IPS DF 6.9 (cell line): ENCODE measurements at places on chromosomes 4 and X.

DNA sequence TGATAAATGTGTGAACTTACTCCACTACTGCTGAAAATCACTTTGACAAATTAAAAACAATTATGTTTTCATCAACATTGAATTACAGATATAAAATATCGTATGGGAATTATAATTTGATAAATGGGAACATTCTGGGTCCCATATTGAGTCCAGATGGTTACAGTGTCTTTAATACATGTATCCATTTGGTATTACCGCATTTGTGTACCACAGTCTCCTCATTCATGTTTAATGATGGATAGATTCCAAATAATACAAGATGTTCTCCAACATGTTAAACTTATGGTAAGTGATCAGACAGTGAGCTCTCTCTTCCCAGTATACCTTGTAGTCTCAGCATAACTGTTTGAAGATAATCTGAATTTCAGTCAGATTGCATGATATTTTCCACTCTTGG is 1706.8 kb upstream of the PCDH7 start:
- H3K27ac ChIP-seq, result no peak overlapping the region
- no peak for DNase-seq
- no peaks in the 10 kb centered on the region for H3K36me3 ChIP-seq
- H3K27me3 ChIP-seq, result no peaks in the 10 kb centered on the region

DNA sequence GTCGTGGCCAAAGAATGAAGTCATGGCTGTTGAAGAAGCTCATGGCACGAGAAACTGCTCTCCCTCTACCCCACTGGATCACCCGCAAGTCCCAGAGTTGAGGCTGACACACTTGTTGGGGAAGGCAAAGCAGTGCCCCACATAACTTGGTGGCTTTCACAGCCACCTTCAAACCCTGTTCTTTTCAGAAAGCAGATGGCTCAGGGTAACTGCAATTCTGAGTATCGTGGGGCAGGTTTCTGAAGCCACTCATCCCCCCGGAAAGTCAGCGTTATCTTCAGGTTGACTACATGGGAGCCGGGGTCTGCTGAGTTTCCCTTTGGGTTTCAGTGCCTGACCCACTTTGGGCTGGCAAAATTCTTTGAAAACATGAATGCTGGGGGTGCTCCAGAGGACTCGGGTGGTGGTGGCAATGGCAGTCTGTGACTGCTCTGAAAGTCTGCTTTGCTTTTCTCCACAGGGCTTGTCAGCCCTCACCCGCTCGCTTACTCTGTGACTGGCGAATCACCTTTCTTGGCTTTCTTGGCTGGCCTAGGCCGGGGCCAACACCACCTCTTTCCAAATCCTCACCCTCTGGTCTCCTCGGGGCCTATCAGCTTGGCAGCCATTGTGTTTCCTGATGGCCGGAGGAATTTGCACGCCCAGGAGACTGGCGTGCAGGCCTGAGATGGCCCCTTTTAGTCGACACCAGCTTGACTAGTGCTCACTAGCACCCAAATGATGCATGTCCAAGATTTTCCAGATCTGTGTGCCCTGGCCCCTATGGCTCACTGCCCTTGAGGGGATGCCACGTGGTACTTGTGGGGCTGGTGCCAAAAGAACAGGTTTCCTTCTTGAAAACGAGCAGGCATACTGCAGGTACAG is 7.3 kb downstream of the PPP1R3F start:
- H3K4me3 ChIP-seq, result no peak overlapping the region
- H3K27ac ChIP-seq, result no peak overlapping the region
- no peaks in the 10 kb centered on the region for H3K27me3 ChIP-seq
- H3K36me3 ChIP-seq, result no peaks in the 10 kb centered on the region
- H3K4me1 ChIP-seq, result no peaks in the 10 kb centered on the region

DNA sequence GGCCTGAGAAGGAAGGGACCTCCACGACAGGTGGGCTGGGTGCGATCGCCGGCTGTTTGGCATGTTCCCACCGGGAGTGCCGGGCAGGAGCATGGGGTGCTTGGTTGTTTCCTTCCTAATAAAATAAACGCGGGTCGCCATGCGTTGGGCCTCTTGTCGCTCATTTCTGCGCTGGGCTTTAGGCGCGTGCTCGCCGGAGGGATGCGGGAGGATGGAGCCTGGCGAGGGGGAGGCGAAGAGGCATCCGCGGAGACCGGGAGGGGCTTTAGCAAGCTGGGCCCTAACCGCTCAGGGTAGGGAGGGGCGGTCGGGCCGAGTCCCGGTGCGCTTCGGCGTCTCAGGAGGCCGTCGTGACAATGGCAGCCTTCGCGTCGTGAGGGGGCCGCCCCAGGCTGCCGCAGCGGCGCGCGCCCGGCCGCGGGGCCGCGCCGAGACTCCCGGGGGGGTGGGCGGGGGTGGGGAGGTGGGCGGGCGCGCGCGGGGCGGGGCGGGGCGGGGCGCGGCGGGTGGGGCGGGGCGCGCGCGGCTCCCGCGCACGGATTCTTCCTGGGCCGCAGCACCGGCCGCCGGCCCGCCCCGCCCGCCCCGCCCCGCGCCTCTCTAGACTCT is 476 bp upstream of the GDI1 start:
- no peak for DNase-seq
- no peaks in the 10 kb centered on the region for H3K27me3 ChIP-seq
- H3K4me1 ChIP-seq, result no peaks in the 10 kb centered on the region

DNA sequence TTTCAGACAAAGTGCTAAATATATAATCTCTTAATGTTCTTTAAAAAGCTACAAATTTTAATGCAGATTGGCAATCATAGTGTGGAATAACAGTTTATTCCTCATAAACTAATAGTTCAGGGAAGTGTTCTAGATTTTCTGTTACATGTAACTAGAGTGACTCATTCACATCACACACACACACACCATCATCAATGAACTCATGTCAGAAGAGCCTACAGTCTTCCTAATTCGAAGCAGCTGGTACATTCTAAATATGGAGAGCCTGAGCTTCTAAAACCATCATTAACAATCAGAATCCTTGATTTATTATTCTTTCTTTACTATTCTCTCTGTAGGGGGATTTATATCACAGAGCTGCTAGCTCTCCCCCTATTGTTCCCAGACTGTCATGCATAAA is 49.6 kb downstream of the DKK2 start:
- no peak for DNase-seq
- no peak overlapping the region for H3K4me3 ChIP-seq
- no peaks in the 10 kb centered on the region for H3K27me3 ChIP-seq
- H3K36me3 ChIP-seq, result no peaks in the 10 kb centered on the region
- no peaks in the 10 kb centered on the region for H3K4me1 ChIP-seq
- H3K27ac ChIP-seq, result no peak overlapping the region

- no peak overlapping the region for H3K4me3 ChIP-seq
- no peaks in the 10 kb centered on the region for H3K36me3 ChIP-seq
- peaks cover 1% of the 10 kb centered on the region; the same call in 1 of the 2 replicates for H3K4me1 ChIP-seq
- H3K27me3 ChIP-seq, result no peaks in the 10 kb centered on the region
- H3K27ac ChIP-seq, result no peak overlapping the region
Measured at GRCh38 chr4:137451172-137451825, 81.0 kb downstream of the PCDH18 start.

- no peaks in the 10 kb centered on the region for H3K4me1 ChIP-seq
- DNase-seq, result no peak
Measured at GRCh38 chr4:56972809-56973208, 4.6 kb downstream of the NOA1 start.

- no peak overlapping the region for H3K27ac ChIP-seq
- no peak for DNase-seq
- H3K36me3 ChIP-seq, result no peaks in the 10 kb centered on the region
- no peak overlapping the region for H3K4me3 ChIP-seq
Measured at GRCh38 chrX:1053072-1053471, 159.4 kb downstream of the CRLF2 start.

DNA sequence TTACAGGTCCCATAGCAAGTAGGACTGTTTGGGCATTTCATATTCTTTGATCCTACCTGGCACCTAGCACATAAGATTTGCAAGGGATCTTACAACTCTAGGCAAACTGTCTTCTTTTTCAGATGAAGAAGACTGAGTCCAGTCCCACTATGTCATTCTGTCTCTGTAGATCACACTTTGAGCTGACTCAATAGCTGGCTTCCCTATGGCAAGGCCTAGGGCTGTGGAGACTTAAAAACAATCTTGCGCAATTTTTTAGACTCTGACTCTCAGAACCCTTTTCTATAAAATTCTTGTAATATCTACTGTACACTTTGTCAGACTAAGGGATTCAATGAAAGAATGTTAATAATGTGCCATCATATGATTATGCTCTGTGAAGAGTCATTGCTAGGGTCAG is 26.7 kb downstream of the OTC start:
- no peak overlapping the region for H3K27ac ChIP-seq
- DNase-seq, result no peak
- H3K36me3 ChIP-seq, result no peaks in the 10 kb centered on the region
- H3K27me3 ChIP-seq, result no peaks in the 10 kb centered on the region
- H3K4me1 ChIP-seq, result no peaks in the 10 kb centered on the region

GRCh38 chr4:152016303-152016620 is 255.5 kb upstream of the GATB start:
- no peak for DNase-seq
- no peaks in the 10 kb centered on the region for H3K27me3 ChIP-seq
- H3K4me3 ChIP-seq, result no peak overlapping the region
- no peak overlapping the region for H3K27ac ChIP-seq
- H3K36me3 ChIP-seq, result no peaks in the 10 kb centered on the region
- no peaks in the 10 kb centered on the region for H3K4me1 ChIP-seq

DNA sequence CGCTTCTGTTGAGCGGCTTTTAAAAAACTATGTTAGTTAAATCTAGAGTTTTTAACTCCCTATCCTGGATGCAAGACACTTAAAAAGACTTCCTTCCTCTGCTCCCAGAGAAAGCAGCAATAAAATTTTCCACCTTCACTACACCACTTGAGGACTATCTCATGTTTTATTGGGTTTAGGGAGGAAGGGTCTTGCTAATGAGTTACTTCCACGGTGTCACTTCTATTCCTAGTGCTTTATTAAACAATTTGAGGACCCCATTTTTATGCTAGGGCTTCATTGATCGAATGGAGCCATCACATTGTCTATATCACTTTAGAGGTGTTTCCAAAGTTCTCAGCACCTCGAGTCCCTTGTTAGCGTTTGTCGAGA is 3.7 kb upstream of the STIM2 start:
- DNase-seq, result no peak
- no peaks in the 10 kb centered on the region for H3K36me3 ChIP-seq
- H3K4me3 ChIP-seq, result peak overlapping the region; percentile 55; the same call in 1 of the 2 replicates
- no peaks in the 10 kb centered on the region for H3K27me3 ChIP-seq
- no peak overlapping the region for H3K27ac ChIP-seq
- no peaks in the 10 kb centered on the region for H3K4me1 ChIP-seq

DNA sequence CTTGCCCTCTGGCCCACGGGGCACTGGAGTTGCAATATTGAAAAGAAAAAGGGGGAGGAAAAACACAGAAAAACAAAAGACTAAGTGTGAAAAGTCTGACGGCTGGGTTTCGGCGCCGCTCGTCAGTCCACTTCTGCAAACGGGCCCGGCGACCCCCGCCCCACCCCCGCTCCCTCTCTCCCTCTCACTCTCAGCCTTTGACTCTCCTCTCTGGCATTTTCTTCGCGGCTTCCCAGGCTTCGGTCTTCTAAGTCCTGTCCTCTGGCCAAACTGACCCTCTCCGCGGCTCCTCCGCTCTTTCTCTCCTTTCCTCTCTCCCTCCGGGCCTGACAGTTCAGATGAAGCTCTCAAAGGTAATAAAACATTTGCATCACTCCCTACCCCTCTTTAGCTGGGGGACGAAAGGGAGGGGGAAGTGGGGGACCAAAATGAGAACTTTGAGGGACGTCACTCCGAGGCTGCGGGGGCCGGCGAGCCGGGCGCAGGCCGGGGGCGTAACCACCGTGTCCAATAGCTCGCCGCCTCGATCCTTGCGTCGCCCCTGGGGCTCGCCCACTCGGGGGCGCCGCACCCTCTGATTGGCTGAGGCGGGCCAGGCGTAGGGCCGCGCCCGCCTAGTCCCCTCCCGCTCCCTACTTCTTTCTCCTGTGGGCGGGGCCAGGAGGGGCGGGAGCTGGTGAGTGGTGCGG is at the start of gene NKX6-1:
TSS of gene NKX6-1 (minus strand) at position 358 of the 689 bp plus-strand sequence. CDS start 1,064 bp downstream, outside the sequence.
- peak within 1 kb of the TSS; percentile 45; the same call in 1 of the 2 replicates for H3K4me3 ChIP-seq
- DNase-seq, result no peak
- H3K4me1 ChIP-seq, result peaks cover 15% of the 10 kb centered on the region
- H3K27me3 ChIP-seq, result peaks cover 77% of the 10 kb centered on the region
- H3K27ac ChIP-seq, result no peak within 1 kb of the TSS

DNA sequence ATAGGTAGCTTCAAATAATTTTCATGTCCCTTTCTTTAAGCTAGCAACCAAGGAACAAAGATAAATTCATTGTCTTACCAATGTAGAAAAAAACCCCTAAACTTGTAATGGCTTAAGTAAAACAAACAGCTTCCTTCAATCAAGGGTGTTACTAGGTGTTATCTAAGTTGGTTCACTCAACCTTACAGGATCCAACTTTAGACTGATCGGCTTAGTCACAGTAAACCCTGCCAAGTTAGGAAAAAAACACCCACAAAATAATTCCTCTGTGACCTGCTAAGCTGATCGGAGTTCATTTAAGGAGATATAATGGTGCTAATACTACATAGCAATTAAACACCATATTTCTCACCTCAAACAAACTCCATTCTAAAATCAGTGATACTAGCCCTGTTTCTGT is 10.1 kb downstream of the AIFM1 start:
- H3K27me3 ChIP-seq, result no peaks in the 10 kb centered on the region
- no peaks in the 10 kb centered on the region for H3K4me1 ChIP-seq
- DNase-seq, result no peak
- no peak overlapping the region for H3K27ac ChIP-seq

GRCh38 chr4:2587213-2587823 is 50.9 kb downstream of the FAM193A start:
- no peak overlapping the region for H3K4me3 ChIP-seq
- H3K27me3 ChIP-seq, result no peaks in the 10 kb centered on the region
- DNase-seq, result no peak
- no peak overlapping the region for H3K27ac ChIP-seq
- H3K36me3 ChIP-seq, result no peaks in the 10 kb centered on the region

DNA sequence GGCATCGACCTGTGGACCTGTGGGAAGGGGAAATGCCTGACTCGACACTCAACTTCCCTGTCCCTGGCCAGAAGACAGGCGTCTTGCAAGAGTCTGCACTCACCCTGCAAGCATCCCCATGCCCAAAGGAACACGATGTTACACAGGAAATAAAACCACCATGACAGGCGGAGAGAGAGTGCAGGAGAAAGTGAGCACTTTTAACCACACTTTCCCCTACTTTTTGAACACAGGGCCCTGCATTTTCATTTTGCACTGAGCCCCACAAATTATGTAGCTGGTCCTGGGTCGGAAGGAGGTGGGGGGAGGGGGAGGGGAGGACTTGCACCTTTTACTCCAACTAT is 13.8 kb upstream of the MAN2B2 start:
- H3K27me3 ChIP-seq, result peaks cover 44% of the 10 kb centered on the region
- no peak overlapping the region for H3K27ac ChIP-seq
- no peak for DNase-seq
